GM06990 (cell line): ENCODE measurements at places on chromosomes 16 and 17.

GRCh38 chr16:56451753-56452689 is 667 bp downstream of the OGFOD1 start:
- DNase-seq: no peak

GRCh38 chr17:9976283-9977179 is 71.5 kb upstream of the RCVRN start:
- DNase-seq: no peak

- DNase-seq: no peak
Measured at GRCh38 chr16:27335349-27336053, 21.7 kb downstream of the IL4R start.

DNA sequence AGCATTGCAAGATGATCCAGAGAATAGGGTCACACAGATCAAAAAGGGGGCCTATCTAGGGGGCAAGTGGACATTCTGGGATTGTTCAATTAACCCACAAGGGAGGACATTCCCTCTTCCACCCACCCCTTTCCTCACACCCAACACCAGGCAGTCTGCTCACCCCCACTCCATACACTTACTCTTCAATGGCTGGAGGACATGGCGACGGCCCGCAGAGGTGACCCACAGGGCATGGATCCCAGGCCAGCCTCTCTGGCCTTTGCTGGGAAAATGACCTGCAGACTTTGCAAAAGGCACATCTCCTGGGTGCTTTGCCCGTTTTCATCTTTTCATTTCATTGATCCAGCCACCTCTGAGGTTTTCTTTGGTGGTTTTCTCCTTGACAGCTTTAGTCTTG is 1.7 kb upstream of the CACNG5 start:
- no peak for DNase-seq
